ENCODE measurements at places on chromosomes 12 and 14.

DNA sequence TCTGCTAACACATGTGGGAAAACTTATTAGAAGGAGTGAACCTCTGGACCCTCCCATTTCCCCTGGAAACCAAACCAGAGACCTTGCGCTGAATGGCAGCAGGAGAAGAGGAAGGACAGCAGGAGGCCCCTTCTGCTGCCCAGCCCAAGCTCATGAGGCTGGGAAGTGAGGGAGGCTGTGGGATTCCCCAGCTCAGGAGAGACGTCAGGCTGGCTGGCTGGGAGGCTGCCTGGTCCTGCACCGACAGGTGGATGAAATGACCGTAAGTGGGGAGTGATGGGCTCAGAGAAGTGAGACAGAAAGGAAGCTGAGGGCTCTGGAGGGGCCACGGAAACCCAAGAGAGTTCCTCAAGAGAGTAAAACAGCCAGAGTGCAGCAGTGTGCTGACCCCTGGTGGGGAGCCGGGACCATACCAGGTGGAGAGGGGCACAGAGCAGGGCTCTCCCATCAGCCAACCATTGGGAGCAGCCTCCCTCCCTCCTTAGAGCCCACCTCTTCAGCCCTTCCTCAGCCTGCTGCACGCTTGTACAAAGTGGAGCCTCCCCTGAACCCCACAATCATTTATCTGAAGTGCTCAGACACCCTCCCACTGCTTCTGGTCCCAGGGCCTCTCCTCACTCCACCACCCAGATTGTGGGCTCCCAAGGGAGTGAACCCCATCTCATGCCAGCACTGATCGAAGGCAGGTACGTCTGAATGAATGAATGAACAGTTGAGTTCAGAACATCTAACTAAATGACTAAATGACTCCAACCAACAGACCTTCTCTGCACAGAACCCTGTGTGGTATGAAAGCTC is 14.0 kb downstream of the TAMALIN start:
- DNase-seq: peak; percentile 57

DNA sequence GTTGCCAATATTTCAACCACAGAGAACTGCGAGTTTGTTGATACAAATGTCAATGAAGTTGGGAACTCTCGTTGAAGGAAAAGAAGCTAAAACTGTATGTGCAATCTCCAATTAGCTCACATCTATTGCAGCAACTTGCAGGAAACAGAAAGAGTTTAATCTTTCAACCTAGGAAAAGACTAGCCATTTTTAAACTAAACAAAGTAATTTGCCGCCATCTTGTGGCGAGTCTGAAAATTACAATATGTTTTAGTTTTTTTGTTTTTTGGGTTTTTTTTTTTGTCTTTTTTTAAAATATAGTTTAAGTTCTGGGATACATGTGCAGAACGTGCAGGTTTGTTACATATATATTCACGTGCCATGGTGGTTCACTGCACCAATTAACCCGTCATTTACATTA is 131.2 kb upstream of the FOXG1 start:
- peak; percentile 49 for DNase-seq

DNA sequence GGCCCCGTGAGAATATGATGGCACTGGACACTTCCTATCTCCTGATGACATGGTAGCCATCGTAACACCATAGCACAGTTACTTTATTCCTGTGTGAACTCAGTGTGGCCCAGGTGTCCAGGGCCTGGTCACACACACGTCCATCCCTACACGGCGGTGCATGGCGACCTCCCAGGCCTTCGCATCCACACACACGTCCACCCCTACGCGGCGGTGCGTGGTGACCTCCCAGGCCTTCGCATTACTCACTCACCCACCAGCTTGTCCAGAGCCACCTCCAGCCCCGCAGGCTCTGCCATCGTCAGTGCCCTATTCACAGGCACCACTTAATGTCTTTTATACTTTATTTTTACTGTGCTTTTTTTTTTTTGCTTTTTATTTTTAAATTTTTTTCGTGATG is 39.4 kb upstream of the TEX22 start:
- no peak for DNase-seq

DNA sequence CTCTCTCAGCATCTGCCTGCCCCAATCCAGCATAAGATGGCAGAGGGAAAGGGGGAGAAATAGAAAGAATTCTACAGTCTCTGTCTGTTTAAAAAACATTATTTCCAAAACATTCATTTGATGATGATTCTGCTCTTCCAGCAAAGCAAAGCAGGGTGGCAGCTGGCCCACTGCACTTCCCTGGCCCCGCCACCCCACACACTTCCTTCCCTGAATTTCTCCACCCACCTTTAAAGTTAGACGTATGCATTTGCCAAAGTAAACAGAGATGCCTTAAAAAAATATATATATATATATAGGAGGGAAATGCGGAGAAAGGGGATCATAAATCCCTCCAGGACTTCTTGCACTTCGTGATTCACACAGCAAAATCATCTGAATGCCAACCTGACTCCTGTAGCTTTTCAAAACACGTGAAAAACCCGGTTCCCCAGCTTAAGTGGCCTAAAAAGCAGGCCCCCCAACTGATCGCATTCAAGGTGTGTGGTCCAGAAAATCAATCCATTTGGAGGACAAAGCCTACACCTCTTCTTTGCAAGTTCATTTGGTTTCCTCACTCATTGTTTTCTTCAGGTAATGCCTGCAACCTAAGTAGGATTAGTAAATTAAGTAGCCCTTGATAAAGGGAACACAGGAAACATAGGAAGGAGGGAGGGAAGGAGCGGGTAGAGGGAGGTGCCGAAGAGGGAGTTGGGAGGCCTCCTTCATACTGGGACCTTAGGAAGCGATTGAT is 68.8 kb downstream of the LLPH start:
- DNase-seq: no peak

GRCh38 chr14:24394275-24394674 is 4.5 kb upstream of the NYNRIN start:
- DNase-seq: no peak

Measured in fibroblast of upper back skin (primary cell).